ENCODE measurements at places on chromosomes 12 and 14.

GRCh38 chr12:15355766-15356165, 33.5 kb downstream of the PTPRO start:
- no peak for DNase-seq

- DNase-seq = no peak
Measured at GRCh38 chr14:95113476-95113875, 43.9 kb downstream of the DICER1 start.

DNA sequence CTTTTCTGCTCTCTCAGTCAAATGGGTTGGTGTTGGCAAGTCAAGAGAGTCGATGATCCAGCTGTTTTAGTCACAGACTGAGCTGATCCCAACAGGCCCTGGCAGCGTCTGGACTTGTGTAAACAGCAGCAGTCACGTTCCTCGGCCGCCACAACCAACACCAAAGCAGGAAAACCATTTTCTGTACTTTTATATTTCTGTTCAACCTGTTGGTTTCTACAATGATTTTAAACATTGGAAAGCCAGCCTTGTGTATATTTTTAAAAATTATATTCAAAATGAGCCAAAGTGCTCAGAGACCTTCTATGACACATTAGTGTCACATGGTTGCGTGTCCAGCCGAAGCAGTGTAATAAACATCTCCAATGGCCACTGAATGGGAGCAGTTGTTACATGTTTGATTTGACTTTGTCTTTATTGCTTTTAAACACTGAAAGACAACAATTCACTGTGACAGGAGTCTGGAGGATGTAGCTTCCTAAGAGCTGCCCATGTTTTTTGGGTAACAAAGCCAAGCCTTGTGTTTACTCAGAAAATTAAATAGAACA, 5.9 kb upstream of the SIVA1 start:
- no peak for DNase-seq

GRCh38 chr14:76467711-76468155, 91.8 kb downstream of the ESRRB start:
- no peak for DNase-seq

- no peak for DNase-seq
Measured at GRCh38 chr14:34093883-34094282, 143.0 kb upstream of the EGLN3 start.

- DNase-seq = no peak
Measured at GRCh38 chr14:88935083-88935482, 110.6 kb downstream of the TTC8 start.

- no peak for DNase-seq
Measured at GRCh38 chr12:98149691-98150210, 365.6 kb upstream of the TMPO start.

- no peak for DNase-seq
Measured at GRCh38 chr14:56686416-56686815, 106.8 kb downstream of the TMEM260 start.

DNA sequence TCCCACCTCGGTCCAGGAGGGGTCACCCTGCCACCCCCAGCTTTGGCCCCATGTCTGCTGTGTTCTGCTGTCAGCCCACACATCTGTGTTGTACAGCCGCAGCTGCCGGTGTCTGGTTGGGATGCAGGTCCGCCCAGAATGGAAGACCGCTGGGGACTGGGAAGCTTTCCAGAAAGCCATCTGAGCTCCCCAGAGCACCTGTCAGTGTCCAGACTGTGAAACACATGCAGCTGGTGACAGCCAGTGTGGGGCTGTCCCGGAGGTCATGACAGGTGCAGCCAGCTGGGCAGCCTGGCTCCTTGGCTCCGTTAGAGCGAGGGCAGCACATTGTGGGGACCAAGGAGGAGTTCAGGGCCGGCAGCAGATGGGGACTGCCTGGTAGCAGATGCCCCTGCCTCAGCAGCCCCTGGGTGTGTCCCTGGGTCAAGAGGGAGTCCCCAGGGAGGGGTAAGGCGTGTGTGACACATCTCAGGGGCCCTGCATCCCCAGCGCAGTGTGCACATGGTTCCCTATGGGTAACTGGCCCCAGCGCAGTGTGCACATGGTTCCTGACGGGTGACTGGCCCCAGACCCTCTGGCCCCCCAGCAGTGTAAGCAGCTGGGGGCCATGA, 16.4 kb downstream of the CEP170B start:
- no peak for DNase-seq

DNA sequence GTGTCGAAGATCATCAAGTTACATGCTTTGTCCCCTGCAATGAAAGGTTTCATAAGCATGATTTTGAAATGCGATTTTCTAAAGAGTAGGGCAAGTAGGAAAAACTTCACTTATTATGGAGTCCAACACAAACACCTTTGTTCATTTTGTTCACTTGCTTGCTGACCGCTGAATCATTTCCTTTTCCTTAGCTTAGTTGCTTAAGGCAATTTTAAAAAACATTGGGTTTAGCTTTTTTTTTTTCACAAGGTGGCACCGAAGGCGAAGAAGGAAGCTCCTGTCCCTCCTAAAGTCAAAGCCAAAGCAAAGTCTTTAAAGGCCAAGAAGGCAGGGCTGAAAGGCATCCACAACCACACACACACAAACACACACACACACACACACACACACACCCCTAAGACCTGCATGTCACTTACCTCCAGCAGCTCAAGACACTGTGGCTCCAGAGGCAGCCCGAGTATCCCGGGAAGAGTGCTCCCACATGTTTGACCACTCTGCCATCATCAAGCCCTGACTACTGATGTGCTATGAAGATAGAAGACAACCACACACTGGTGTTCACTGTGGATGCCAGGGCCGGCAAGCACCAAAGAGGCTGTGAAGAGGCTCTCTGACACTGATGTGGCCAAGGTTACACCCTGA, 11.4 kb downstream of the MANSC1 start:
- DNase-seq = no peak

DNA sequence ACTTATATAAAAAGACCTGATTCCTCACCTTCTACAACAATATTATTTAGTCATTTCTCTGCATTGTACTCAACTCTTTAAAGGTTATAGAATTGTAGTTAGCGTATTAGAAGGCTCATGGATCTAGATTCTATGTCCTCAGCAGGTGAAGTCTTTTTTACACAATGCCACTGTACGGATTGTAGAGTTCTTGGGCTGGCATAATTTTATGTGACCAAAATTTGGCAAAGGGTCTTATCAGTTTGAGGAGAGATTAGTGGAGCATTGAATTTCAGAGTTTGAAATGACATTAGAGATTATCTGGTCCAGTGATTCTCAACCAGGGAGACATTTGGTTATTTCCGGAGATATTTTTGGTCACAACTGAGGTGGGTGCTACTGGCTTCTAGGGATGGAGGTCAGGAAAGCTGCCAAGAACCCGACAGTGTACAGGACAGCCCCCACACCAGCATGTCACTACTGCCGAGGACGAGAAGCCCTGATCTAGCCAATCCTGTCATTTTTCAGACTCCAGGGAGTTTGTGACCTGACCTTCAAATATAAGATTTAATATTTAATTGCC, 63.9 kb downstream of the BICD1 start:
- DNase-seq = no peak

GRCh38 chr14:34985740-34986139, 2.9 kb downstream of the SRP54 start:
- DNase-seq = no peak

DNA sequence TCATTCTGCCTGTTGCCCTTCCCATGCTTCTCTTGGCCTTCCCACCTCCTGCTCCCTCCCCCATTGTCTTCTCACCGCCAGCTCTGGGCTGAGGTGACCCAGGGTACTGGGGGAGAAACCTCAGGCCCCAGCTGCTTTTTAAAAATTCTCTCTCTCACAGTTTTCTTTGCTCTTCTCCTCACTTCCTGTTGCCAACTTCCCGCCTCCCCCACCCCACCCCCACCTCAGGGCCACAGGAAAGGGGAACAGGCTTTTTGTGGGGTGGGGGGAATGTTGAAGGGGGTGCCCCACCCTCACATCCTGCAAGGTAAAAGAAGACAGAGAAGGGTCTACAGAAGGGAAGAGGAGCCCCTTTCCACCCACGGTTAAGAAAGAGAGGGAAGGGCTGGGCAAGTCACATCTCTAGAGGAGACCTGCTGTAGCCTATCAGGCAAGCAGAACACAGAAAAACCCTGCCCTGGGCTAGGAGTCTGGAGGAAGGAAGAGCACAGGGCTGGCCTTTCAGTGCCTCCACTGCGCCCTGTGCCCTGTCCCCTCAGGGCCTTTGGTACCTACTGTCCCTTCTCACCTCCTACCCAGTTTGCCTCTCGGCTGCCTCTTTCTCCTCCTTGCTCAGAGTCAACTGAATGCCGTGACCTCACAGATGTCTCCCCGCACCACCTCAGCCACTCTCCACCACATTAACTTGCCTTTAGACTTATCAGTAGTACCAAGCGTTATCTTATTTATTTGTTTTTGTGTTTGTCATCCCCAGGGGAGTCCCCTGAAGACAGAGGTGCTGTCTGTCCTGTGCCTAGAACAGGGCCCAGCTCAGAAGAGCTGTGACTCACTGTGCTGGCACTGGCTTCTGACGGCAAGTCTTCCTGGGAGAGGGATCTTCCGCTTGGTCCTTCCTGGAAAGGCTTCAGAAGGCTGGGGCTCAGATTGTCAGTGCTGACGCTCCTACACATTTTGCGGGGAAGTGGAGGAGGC, 1.7 kb downstream of the ARHGAP9 start:
- peak; percentile 39 for DNase-seq

DNA sequence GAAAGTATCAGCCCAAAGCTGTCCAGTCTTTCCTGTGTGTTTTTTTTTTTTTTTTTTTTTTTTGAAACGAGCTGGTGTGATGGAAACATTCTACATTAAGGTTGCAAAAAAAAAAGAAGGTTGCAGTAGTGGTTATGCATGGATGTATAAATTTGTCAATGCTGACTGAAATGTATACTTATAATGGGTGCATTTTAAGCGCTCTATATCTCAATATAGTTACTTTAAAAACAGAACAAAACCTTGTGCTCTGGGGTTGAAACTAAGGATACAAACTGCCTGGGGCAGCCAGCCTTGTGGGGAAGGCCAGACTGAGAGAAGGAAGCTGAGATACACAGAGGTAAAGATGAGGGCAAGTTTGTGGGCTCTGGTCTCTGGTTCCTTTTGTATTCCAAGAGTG, 87.3 kb upstream of the RMST start:
- no peak for DNase-seq

- no peak for DNase-seq
Measured at GRCh38 chr14:66121859-66122258, 364.3 kb upstream of the CCDC196 start.

DNA sequence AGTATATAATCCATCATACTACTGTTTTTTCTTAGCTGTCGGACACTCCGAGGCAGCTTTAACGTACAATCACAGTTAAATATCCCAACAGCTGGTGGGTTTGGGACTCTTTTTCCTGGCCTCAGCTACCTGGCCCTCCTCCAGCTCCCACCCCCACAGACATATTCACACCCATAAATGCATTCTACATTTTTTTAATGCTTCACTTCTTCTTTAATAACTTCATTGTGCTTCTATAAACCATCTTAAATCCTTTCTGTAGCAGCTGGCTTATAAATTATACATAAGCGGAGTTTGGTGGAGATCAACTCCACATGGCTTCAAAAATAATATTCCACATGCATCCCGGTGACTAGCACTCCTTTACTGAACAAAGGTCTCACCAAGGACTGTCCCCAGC, 33.3 kb downstream of the TDG start:
- no peak for DNase-seq

DNA sequence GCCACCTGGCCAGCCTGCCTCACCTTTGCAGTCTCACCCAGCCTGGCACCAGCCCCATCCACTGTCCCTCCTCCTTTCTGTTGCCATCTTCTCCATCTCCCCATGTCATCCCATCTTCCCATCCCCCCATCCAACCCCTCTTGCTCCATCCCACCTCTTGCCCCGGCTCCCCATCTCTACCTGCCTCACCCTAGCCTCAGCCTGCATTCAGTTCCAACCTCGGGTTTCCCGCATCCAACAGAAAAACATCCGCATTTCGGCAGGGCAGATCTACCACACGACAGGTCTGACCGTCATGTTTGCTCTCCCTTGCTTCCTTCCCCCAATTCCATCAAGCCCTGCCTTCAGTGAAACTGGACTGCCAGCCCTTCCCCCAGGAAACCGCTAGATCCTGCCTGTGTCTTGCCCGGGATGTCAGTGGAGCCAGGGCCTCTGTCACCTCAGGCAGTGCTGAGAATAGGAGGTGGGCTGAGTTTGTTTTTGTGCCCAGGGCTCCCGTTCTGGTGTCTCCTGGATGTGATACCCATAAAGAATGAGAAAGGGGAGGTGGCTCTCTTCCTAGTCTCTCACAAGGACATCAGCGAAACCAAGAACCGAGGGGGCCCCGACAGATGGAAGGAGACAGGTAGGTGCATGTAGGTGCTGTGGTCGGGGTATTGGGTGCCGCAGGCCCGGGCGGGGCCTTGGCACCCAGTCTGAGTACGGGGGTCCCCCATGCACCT, 2.5 kb downstream of the KCNH3 start:
- DNase-seq = no peak

DNA sequence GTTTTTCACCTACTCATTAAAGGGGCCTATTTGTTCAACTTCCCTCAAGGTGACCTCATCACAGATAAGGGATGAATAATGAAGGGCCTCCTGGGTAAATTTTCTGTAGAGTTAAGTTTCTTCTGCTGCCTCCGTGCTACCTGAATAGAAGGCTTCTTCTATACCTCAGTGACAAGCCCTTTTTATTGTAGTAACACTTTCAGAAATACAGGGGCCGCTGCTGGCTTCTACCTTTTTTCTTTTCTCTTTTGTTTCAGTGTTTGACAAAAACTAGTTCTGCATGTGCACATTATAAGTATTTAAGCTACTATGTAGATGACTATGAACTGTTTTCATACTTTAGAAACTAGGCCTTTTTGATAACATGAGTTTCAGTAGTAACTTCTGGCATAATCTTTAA, 207.0 kb downstream of the NAV3 start:
- no peak for DNase-seq

GRCh38 chr14:22554498-22555383, 34.3 kb downstream of the DAD1 start:
- DNase-seq = no peak

- DNase-seq = no peak
Measured at GRCh38 chr12:22855456-22855855, 230.5 kb downstream of the ETNK1 start.

- no peak for DNase-seq
Measured at GRCh38 chr12:58931518-58931917, 11.2 kb upstream of the LRIG3 start.

- no peak for DNase-seq
Measured at GRCh38 chr14:56367416-56367815, 212.2 kb upstream of the TMEM260 start.

GRCh38 chr12:131919366-131920156, 9.5 kb upstream of the PUS1 start:
- DNase-seq = no peak

GRCh38 chr14:69101331-69101826, 51.5 kb downstream of the DCAF5 start:
- DNase-seq = no peak

- DNase-seq = no peak
Measured at GRCh38 chr12:2051700-2052621, 826 bp upstream of the CACNA1C start.

DNA sequence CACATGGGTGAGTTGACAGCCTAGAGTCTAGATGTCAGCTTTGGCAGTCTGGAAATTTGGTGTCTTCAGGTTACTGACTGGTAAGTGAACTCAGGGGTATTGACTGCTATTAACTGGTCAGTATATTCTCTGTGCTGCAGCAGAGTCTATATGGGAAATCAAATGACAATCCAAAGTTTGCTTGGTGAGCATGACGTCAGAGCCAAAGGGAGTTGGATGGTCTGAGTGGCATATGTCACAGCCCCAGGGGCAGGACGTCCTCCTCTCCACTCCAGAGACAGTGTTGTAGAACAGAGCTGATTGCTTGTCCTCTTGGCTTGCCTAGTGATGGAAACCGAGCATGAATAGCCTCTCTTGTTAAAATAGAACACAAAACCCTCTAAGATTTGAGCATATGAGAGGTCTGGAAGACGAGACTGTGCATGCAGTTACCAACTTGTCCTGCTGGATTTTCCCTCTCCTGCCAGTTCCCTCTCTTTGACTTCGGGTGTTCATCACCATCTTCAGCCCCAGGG, 3.3 kb upstream of the TBC1D30 start:
- DNase-seq = no peak
